ENCODE measurements at places on chromosomes 2 and 18.
A peak's percentile ranks its signal among the peaks of the same experiment; 100 is the strongest.

DNA sequence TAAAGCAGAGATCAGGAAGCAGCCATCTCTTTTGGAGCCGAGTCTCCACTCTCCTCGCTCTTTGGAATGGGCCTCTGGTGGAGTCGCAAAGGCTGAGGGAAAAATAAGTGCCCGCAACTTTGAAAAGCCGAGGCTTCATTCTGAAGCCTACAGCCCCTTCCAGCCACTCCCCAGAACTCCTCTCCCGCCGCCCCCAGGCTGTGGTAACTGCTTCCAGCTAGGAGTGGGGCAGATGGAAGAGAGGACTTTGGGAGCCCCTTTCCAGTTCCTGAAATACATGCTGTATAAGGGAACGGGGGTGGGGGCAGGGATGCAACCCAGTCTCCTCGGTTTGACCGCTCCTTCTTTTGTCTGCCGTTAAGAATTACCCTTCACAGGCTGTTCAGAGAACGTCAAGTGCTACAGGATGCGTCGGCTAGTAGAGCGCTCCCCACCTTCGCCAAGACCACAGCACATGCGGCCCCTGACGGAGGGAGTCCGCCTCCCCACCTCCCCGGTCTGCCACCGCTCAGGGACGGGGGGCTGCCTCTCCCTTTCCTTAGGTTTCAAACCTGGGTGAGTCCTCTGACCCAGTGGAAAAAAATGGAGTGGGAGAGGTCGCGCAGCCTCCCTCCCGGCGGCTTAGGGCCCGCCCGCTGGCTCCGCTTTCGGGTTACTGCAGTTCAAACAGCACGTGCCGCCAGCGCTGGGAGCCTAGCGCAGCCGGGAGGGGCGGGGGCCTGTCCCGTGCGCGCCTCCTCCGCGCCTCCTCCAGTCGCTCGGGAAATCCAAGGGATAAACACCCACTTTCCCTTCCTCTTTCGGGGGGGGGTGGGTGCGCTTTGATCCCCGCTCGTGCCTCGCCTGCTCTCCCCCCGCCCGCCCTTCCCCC is 4.9 kb downstream of the CYP26B1 start:
- H3K27me3 ChIP-seq: peaks cover 47% of the 10 kb centered on the region
- H3K4me3 ChIP-seq: peak overlapping the region; percentile 50
- no peak overlapping the region for H3K27ac ChIP-seq
- DNase-seq: peak; percentile 46
- peaks cover 22% of the 10 kb centered on the region for H3K4me1 ChIP-seq

DNA sequence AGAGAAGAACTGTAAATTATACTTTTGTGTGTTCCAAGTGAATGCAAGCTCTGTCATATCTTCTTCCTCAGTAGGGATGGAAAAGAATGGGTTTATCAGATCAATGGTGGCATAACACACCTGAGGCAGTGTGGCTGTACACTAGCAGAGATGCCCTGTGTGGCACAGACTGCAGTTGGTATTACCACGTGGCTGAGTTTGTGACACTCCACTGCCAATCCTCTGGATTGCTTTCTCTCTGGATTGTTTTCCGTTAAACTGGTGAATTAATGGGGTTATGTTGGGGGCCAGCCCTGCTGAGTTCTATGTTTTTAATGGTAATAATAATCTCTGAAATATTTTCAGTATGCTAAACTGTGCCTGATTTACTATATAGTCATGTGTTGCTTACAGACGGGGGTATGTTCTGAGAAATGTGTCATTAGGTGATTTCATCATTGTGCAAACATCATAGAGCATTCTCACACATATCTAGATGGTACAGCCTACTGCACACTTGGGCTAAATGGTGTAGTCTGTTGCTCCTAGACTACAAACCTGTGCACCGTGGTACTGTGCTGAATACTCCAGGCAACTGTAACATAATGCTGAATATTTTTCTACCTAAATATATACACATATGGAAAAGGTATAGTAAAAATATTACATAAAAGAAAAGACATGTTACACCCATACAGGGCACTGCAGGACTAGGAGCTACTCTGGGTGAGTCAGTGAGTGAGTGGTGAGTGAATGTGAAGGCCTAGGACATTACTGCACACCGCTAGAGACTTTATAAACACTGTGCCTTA is 84.7 kb upstream of the ST6GAL2 start:
- H3K4me3 ChIP-seq: no peak overlapping the region
- no peaks in the 10 kb centered on the region for H3K36me3 ChIP-seq
- no peak for DNase-seq
- H3K27me3 ChIP-seq: no peaks in the 10 kb centered on the region

- H3K4me1 ChIP-seq: no peaks in the 10 kb centered on the region
- no peaks in the 10 kb centered on the region for H3K36me3 ChIP-seq
- peaks cover 32% of the 10 kb centered on the region for H3K27me3 ChIP-seq
Measured at GRCh38 chr2:45168711-45169338, 159.6 kb upstream of the SIX2 start.

DNA sequence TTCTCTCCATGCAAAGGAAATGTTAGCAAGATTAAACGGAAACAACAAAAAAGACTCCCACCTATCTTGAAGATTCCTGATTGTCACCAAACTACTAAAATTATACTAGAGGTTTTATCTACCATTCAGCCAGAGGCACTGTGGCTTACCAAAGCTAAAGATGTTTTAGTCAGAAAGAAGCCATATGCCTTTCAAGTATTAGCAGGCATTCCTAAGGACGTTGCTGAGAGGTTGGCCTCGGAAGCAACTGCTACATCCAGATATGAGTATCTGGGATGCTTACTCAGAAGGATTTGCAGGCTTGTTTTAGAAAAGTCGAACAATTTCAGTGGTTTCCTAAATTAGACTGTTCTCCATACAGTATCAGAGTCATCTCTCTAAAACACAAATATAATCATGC is 88.3 kb upstream of the UBE2E3 start:
- H3K4me3 ChIP-seq: no peak overlapping the region
- H3K27me3 ChIP-seq: no peaks in the 10 kb centered on the region
- no peak for DNase-seq
- H3K4me1 ChIP-seq: no peaks in the 10 kb centered on the region
